ENCODE measurements at places on chromosomes 5 and 9.

GRCh38 chr5:133506181-133506580, 106.2 kb downstream of the FSTL4 start:
- H3K4me1 ChIP-seq, result peaks cover 6% of the 10 kb centered on the region
- no peak for DNase-seq
- peaks cover 3% of the 10 kb centered on the region for H3K27me3 ChIP-seq
- no peaks in the 10 kb centered on the region for H3K36me3 ChIP-seq
- H3K27ac ChIP-seq, result no peak overlapping the region
- H3K4me3 ChIP-seq, result no peak overlapping the region

- H3K27ac ChIP-seq, result no peak overlapping the region
- no peaks in the 10 kb centered on the region for H3K4me1 ChIP-seq
- DNase-seq, result no peak
- H3K27me3 ChIP-seq, result peaks cover 19% of the 10 kb centered on the region
- no peaks in the 10 kb centered on the region for H3K36me3 ChIP-seq
Measured at GRCh38 chr9:92938025-92938424, 9.3 kb upstream of the FGD3 start.

DNA sequence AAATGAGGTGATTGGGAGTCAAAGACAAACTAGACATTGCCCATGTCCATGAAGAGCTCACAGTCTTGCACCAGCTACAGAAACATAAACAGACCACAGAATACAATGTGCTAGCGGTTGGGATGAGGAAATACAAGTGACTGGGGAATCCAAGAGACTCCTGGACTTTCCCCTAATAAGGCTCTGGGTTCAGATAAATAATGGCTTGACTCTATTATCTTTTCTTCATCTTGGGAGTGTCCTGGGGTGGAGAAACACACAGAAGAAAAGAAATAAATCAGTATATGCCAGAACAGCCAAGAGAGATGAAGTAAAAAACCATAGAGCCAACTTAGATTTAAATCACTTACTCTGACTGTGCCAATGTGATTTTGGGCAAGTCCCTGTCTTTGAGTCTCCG, 227.8 kb downstream of the PAPPA start:
- DNase-seq, result no peak
- H3K27me3 ChIP-seq, result no peaks in the 10 kb centered on the region
- H3K27ac ChIP-seq, result no peak overlapping the region

GRCh38 chr9:37501957-37502596, 16.3 kb downstream of the POLR1E start:
- H3K4me3 ChIP-seq, result no peak overlapping the region
- no peaks in the 10 kb centered on the region for H3K27me3 ChIP-seq
- H3K4me1 ChIP-seq, result peaks cover 8% of the 10 kb centered on the region
- H3K36me3 ChIP-seq, result peaks cover 76% of the 10 kb centered on the region
- H3K27ac ChIP-seq, result no peak overlapping the region

- no peak for DNase-seq
- no peak overlapping the region for H3K27ac ChIP-seq
- H3K36me3 ChIP-seq, result peaks cover 4% of the 10 kb centered on the region
- H3K27me3 ChIP-seq, result no peaks in the 10 kb centered on the region
Measured at GRCh38 chr9:37221489-37222106, 101.2 kb downstream of the ZCCHC7 start.

- H3K4me3 ChIP-seq, result no peak overlapping the region
- peaks cover 3% of the 10 kb centered on the region for H3K4me1 ChIP-seq
- H3K27ac ChIP-seq, result no peak overlapping the region
- H3K27me3 ChIP-seq, result no peaks in the 10 kb centered on the region
- H3K36me3 ChIP-seq, result peaks cover 22% of the 10 kb centered on the region
- no peak for DNase-seq
Measured at GRCh38 chr5:83048811-83049210, 28.4 kb downstream of the TMEM167A start.
